ENCODE measurements at places on chromosomes 3 and 15.

GRCh38 chr3:78940128-78940527 is 827.7 kb downstream of the ROBO1 start:
- DNase-seq: no peak

DNA sequence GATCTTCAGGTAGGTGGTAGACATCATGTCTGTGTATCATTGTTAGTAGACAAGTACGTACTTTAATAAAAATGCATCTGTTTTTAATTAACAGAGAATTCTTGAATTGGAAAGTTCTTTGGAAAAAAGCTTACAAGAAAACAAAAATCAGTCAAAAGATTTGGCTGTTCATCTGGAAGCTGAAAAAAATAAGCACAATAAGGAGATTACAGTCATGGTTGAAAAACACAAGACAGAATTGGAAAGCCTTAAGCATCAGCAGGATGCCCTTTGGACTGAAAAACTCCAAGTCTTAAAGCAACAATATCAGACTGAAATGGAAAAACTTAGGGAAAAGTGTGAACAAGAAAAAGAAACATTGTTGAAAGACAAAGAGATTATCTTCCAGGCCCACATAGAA is 149.1 kb upstream of the LRRFIP2 start:
- no peak for DNase-seq

GRCh38 chr3:4564270-4564669 is 71.1 kb downstream of the ITPR1 start:
- DNase-seq: no peak

DNA sequence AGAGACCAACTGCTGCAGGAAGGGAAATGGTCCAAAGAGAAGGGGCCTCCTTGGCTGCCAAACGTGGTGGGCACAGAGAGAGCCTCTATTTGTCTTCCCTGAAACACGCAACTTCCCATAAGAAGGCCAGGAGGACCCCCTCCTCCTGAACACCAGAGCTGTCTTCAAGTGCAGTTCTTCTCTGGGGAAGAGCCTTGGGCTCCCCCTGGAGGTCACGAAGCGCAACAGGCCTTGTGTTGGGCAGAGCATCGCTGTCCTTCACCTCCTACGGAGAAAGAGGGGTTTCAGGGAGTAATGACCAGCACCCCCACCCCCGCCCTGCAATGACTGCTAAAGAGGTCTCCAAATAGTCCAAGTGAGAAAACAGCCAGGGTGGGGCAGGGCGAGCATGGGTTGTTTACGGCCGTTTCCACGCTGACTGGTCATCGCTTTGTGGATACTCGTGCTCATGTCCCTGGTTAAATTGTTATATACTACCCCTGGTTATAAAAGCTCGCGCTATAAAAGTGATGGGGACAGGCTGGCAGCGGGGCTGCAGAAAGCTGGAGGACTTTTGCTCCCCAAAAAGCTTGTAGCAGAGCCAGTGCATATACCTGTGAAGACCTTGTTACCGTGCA is 397.5 kb upstream of the ATP10A start:
- DNase-seq: no peak

DNA sequence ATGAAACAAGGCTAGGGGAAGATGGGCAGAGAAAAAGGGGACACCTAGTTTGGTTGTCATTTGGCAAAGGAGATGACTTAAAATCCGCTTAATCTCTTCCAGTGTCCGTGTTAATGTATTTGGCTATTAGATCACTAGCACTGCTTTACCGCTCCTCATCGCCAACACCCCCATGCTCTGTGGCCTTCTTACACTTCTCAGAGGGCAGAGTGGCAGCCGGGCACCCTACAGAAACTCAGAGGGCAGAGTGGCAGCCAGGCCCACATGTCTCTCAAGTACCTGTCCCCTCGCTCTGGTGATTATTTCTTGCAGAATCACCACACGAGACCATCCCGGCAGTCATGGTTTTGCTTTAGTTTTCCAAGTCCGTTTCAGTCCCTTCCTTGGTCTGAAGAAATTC is 39.6 kb downstream of the DNASE1L3 start:
- no peak for DNase-seq

GRCh38 chr15:48695088-48695826 is 49.7 kb upstream of the FBN1 start:
- DNase-seq: no peak

DNA sequence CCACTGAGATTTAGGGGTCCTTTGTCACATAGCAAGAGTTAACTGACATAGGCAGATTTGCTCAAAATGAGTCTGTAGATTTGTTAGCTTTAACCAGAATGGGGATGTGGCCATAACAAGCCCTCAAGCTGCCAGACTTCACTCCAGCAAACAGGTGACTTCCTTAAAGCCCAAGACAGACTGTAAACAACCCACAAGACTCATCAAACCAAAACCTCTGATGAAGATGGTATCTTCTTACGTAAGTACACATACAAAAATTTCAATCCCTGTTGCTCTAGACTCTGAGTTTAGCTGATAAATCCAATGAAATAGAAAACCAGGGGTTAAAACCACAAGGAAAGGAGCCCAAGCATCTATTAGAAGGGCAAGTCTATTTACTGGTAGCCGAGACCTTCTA is 18.2 kb upstream of the ZBTB20 start:
- no peak for DNase-seq

GRCh38 chr15:58284293-58284692 is 146.1 kb downstream of the AQP9 start:
- no peak for DNase-seq

DNA sequence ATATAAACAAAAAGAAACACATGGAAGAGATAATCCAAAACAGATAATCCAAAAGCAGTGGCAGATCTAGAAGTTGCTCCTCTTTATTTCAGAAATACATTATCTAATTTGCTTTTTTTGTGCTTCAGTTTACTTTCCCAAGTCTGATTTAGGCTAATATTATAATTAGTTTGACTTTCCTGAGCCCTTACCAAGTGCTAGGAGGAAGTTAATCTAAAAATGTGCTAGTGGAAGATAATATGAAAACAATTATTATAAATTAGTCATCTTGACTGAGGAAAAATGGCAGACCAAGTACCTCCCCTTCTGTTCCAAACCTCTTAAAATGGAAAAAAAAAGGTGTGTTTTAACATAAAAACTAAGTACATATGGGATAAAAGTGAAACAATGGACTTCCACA is 17.5 kb downstream of the SLC9A9 start:
- no peak for DNase-seq

- no peak for DNase-seq
Measured at GRCh38 chr3:22269831-22270230, 518.8 kb upstream of the ZNF385D start.

DNA sequence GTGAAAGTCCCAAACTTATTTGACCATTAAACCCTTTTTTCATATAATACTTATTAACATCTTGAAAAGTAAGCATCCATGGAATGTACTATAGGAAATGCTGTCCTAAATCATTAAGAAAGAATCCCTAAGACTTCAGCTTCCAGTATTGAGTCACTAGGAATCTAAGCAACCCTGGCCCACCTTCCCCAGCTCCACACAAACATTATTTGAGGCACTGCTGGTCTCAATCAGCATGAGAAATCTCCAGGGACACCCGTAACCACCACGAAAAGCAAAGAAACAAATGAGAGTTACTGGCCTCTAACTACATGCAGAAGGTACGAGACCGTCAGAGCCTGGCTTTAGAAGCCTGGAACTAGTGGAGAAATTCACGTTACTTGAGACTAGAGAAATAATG is 68.2 kb downstream of the POLQ start:
- no peak for DNase-seq

DNA sequence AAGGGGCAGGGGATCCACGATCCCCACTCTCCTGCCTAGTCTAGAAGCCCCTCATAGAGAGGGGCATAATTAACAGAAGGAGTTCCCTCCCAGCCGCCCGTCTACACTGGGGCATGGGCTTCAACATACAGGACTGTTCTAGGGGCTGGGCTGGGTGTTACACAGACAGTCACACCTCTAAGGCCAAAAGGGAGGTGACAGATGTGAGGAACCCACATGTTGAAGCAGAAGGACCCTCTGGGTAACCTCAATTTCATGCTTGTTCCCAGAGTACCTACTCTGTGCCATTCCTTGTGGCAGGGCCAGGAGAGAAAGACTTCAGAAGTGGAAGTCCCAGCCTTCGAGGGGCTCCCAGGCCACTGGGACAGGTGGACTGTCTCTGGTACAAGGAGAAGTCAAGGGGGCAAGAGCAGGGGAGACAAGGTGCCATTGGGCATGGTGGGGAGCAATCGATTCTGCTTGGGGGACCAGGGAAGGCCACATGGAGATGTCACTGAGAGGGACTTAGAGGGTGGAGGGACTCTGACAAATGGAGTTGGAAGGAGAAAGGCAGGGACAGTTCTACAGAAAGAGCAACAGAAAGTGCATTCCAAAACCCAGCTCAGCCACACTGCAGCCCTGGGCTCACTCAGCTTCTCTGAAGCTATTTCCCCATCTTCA is 71.3 kb downstream of the CPN2 start:
- no peak for DNase-seq

DNA sequence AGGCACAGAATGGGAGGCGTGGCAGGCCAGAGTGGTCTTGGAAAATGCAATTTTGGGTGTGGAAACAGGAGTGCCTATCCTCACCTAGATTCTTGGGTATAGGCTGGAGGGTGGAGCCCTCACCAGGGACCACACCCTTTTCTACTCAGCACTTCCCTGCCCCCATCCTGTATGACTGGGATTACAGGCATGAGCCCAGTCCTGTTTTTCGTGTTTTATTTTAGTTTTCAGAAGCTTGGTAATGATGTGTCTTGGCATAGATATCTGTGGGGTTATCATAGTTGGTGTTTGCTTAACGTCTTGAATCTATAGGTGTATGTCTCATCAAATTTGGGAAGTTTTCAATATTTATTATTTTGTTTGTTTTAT is 248.7 kb upstream of the CBLB start:
- DNase-seq: no peak

DNA sequence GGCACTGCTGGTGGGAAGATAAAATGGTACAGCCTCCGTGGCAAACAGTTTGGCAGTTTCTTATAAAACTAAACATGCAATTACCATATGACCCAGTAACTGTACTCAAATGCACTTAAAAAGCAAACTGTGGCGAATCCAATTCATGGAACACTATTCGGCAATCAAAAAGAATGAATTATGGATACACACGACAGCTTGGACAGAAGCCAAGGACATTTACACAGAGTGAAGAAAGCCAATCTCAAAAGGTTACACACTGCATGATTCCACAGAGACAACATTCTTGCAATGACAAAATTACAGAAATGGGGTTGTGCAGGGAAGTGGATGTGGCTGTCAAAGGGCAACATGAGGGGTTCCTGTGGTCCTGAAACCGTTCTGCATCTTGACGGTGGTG is 122.1 kb upstream of the IQSEC1 start:
- DNase-seq: no peak

DNA sequence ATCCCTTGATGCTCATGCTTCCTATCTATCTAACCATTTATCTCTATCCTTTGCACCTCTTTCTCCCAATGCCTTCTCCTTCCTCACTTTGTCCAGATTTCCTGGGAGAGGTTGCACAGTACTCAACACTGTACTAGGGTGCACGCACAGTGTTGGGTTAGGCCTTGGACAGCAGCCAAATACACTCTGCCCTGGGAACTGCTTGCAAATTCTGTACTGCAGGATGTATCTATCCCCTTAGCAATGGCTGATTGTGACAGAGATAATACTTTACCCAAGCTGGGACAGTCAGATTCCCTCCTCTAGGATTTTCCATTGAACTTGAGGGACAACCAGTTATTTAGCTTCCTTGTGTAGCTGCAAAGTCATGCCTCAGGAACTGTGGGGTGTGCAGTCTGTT is 113.3 kb downstream of the IL20RB start:
- no peak for DNase-seq

DNA sequence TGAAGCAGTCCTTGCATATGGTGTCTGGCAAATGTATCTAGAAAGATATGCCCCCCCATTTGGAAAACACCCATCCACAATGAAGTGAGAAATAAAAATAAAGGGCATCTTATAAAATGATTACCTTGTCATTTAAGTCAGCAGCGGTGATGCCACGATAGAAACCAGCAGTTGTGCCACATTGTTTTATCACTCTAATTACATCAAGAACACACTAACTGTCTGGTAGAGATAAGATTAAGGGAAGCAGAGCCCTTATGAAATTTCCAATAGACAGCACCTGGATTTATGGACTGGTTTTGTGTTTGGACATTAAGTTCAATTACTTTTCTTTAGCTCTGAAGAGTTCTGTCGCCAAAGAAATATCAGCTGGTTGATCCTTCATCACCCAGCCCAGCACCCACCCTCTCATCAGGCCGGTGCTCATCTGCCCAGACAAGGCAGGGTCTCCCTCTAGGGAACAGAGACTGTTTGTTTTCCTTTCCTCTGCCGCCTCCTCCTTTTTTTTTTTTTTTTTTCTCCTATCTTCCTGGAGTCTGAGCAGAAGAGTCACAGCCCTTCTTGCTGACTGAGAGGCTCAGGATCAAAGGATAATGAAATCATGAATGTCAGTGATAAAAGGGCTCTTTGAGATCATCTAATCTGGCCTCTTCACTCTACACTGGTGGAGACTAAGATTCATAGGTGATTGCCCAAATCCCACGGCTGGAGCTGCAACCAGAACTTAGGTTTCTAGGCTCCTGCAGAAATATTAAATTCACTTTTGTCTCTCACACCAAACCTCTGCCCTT is 464.1 kb downstream of the NTRK3 start:
- DNase-seq: no peak

- DNase-seq: no peak
Measured at GRCh38 chr3:108389372-108389771, 93.0 kb downstream of the HHLA2 start.

DNA sequence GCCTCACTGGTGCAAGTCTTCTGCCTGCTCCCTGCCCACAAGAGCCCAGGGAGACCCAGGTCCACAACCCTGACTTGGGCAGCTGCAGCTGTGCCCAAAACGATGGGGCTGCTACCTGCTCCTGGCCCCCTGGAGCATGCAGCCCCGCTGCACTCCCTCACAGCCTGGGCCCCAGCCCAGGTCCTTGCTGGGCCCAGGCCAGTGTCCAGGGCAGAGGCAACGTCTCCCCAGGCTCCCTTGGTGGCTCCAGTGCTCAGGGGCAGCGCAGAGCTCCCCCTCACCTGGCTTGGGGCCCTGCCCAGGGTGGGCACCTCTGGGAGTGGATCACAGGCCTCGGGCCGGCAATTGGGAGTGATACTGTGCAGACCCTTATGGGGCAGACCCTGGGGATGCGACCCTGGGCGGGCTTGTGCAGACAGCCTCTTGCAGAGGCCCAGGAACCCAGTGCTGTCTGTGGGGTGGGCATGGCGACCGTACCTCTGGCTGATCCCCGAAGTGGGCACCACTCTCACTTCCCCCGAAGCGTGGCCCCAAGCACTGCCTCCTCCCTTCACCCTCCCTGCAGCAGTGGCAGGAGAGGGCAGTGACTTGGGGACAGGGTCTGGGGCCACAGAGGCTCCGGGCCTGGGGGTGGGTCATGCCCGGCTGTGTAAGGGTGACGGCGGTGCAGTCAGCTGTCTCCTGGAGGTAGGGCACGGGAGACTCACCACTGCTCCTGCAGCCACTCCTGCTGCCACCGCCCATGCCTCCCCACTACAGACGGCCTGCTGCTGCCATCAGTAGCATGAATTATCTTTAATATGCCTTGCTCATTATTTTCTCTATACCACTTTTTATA is 255.9 kb downstream of the DOCK3 start:
- no peak for DNase-seq

- DNase-seq: no peak
Measured at GRCh38 chr15:67244971-67245478, 9.4 kb downstream of the AAGAB start.
